ENCODE measurements at places on chromosomes 16 and 17.

GRCh38 chr17:49249890-49250522 is 19.4 kb upstream of the PHOSPHO1 start:
- DNase-seq = no peak

GRCh38 chr17:2892305-2892971 is 96.2 kb downstream of the RAP1GAP2 start:
- peak; percentile 48 for DNase-seq

GRCh38 chr17:8859804-8860430 is 7.6 kb downstream of the PIK3R6 start:
- DNase-seq = no peak

GRCh38 chr16:74186561-74186971 is 110.0 kb upstream of the PSMD7 start:
- DNase-seq = peak; percentile 47

DNA sequence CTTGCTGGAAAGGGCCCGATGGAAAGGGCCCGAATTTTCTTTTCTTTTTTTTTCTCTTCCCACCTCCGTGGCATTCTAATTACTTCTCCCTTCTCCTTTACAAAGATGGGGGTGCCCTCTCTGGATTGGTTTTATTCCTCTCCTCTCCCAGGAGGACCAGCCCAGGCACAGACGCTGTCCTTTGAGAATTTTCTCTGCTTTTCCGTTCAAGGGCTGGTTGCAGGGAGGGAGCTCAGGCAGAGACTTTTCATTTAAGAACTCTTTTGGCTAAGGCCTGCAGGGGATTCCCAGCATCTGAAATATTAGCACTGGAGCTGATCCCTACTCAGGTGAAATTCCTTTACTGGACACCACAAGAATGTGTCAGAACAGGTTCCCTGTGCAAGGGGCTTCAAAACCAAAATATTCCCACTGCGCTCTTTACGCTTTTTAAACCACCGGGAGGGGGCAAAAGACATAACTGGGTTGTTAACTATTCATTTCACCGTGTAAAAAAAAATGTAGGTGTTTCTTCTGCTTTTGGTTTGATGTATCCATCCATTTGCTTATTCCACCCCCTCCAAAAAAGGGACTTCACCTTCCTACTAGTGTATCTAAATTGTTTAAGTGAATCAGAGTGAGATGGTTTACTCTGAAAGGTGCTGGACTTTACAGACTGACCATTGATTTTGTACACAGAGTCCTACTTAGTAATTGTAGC is 1.4 kb downstream of the NFAT5 start:
- DNase-seq = no peak

DNA sequence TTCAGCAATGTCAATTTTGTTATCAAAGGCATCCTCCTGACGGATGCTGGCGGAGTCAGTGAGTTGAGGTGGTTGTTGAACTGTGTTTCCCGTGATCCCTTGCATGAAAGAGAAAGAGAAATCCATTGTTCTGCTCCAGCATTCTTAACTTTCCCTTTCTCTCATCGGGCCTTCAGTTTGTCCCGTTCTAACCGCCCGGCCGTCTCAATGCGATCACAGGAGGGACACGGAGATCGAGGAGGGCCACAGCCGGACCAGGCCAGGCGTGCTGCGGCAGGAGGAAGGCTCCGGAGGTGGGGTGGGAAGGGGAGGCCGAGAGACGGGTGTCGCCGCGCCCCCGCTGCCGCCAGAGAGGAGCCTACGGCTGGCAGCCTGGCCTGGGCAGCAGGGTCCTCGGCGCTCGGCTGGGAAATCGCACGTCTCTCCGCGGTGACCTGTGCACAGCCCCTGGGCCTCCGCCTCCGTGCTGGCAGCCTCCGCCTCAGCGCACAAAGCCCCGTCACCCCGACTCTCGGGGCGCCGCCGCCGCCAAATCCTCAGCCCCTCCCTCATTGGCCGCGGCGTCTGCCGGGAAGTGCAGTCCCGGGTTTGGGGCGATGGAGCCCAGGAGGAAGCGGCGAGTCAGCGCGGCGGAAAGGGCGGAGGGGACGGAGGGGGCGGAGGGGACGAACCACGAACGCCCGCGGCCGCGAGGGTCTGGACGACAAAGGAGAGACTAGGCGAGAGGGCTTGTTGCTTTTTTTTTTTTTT is 38.1 kb downstream of the SOST start:
- DNase-seq = peak; percentile 66

- no peak for DNase-seq
Observed at GRCh38 chr17:45995627-45996270, 3.3 kb upstream of the STH start.

- DNase-seq = no peak
Observed at GRCh38 chr17:77480509-77481215, 339.9 kb downstream of the SEC14L1 start.

DNA sequence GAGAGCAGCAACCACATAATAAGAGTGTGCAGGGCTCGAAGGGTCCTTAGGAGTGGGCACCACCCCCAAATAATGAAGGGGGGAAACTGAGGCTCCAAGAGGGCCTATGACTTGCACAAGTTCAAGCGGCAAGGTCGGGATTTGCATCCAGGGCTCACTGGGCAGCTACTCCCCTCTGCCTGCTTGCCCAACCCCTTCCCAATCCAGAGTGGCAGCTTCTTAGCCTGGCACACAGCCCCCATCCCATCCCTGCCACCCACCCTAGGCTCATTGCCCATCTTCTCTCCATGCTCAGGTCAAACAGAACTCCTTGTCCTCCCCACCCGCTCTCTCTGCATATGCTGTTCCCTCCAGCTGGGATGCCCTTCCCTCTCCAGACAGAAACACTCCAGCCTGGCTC is 2.4 kb downstream of the SPPL2C start:
- DNase-seq = no peak

DNA sequence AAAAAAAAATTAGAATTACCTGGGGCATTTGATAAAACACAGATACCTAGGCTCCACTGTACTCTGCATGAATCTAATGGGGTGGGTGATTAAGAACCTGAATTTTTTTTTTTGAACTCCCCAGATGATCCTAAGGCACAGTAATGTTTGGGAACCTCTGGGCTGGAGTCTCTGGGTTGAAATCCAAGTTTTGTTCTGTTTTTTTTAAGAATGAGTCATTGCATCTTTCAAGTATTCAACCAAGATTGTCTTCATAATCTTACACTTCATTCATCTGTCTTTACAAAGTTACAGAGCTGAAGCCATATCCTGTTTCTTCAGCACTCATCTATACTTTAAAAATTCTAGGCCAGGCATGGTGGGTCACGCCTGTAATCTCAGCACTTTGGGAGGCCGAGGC is 52.6 kb downstream of the PIGL start:
- peak; percentile 59 for DNase-seq

- DNase-seq = no peak
Observed at GRCh38 chr16:30725418-30725792, 22.8 kb upstream of the PHKG2 start.

DNA sequence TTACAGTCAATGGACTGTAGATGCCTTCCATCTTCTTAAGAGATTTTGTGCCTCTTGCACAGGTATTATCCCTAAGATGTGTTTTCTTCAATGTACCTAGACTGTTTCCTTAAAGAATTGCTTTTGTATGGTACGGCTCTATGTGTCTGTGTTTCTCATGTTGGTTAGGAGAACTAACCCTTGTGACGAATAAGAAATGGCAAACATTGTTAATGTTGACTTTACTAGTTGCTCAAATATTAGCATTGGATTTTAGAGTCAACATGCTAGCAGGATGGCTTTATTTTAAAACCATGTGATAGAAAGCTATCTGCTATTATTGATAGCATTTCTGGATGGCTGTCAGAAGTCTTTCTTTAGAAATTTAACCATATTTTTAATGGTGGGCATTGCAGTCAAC is 34.5 kb downstream of the WWOX start:
- DNase-seq = no peak

Data from AG10803 (cell line).